ENCODE measurements at places on chromosomes 6 and 20. TPM values are rescaled to one million over a fixed set of nuclear protein-coding genes. Genes with fewer than 3 reads are reported as not detected.
A peak's percentile ranks its signal among the peaks of the same experiment; 100 is the strongest.

DNA sequence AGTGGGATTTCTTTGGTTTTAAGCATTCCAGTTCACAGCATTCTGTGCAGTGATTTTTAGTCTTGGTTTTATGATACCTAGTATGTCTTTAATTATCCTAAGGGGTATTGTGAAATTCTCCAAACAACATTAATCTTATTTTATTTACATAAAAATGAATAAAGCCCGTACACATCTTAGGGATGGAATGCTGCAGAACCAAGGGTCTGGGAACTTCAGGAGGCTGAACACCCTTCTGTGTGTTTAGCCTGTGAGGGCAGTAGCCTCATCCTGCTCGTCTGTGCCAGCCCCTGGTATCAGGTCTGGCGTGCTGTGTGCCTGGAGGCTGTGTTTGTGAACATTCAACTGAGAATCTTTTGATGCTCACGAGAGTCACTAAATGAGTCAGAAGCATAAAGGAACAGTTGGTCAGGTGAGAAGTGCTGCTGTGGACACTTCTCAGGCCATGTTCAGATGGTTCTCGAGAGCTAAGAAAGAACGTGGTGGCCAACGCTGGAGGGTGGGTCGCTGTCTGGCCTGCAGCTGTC is 25.2 kb upstream of the C20orf204 start:
- H3K4me3 ChIP-seq, result no peak overlapping the region
- H3K27me3 ChIP-seq, result no peaks in the 10 kb centered on the region
- H3K4me1 ChIP-seq, result no peaks in the 10 kb centered on the region

DNA sequence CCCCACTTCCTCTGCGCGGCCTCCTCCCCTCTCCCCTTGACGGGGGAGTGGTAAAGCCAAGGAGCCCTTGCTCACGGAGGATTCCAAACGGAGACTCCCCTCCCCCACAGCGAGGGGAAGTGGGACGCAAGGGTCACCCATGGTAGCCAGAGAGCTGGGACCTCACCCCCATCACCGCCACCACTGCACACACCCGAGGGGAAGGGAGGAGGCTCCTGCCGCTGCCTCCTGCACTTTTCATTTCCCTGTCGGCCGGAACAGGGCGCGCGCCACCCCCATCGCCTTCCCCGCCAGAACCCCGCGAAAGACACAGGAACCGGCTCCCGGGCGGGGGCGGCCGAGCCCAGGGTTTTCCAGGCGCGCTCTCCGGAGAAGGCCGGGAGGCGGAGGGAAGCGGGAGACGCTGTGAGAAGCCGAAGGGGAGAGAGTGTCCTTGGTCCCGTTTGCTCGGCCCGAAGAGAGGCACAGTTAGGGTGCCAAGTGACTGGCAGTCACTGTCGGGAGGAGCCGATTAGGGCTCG is 789 bp downstream of the CCND3 start:
- H3K36me3 ChIP-seq, result peaks cover 12% of the 10 kb centered on the region
- peak overlapping the region; percentile 86 for H3K4me3 ChIP-seq
- H3K27me3 ChIP-seq, result no peaks in the 10 kb centered on the region
- H3K4me1 ChIP-seq, result peaks cover 57% of the 10 kb centered on the region

- no peaks in the 10 kb centered on the region for H3K27me3 ChIP-seq
- H3K27ac ChIP-seq, result no peak overlapping the region
- no peaks in the 10 kb centered on the region for H3K4me1 ChIP-seq
- DNase-seq, result no peak
Measured at GRCh38 chr20:4043796-4044195, 28.4 kb upstream of the RNF24 start.

Gene RAD21L1
- not detected for total RNA-seq

Gene TAGAP
- total RNA-seq, result 3.2 TPM

Gene HCRTR2
- not detected for total RNA-seq

Gene SLC22A2
- not detected for total RNA-seq

DNA sequence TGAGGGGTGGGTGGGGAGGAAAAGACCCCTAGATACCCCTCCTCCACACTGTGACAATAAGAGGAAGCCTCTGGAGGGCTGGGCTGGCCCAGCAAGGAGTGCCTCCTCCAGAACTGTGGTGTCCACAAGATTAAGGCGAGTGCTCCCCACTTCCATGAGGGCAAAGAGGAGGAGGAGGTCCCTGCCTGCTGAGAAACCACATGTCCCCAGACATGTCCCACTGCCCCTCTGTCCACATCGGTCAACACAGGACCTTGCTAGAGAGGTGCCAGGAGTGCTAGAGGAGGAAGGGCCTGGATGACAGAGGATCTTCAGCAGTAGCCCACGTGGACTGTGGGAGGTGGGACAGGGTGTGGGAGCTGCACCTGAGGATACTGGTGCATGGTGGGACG is 3.1 kb downstream of the RAET1G start:
- H3K27me3 ChIP-seq, result no peaks in the 10 kb centered on the region
- no peak overlapping the region for H3K4me3 ChIP-seq
- no peak for DNase-seq
- no peak overlapping the region for H3K27ac ChIP-seq
- H3K36me3 ChIP-seq, result no peaks in the 10 kb centered on the region

Gene COL9A1
- 0.33 TPM for total RNA-seq

DNA sequence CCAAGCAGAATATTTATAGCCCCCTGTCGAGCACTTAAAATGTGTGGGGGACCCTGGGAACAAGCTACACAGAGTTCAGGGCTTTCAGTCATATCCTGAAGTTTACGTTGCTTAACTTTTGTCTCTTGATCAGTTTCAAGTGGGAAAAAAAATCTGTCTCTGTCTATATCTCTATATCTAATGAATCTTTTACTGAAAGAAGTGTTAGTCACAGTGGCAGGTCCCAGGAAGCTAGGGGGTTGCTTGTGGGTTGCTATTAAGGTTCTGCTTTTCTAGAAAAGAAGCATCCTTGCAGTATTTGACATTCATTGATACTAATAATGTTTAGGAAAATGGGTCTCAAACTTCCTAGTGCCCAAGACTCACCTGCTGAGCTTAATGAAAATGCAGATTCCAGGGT is 76.7 kb upstream of the CLDN20 start:
- no peak overlapping the region for H3K27ac ChIP-seq
- no peaks in the 10 kb centered on the region for H3K27me3 ChIP-seq
- H3K4me1 ChIP-seq, result no peaks in the 10 kb centered on the region
- H3K4me3 ChIP-seq, result no peak overlapping the region
- no peak for DNase-seq

DNA sequence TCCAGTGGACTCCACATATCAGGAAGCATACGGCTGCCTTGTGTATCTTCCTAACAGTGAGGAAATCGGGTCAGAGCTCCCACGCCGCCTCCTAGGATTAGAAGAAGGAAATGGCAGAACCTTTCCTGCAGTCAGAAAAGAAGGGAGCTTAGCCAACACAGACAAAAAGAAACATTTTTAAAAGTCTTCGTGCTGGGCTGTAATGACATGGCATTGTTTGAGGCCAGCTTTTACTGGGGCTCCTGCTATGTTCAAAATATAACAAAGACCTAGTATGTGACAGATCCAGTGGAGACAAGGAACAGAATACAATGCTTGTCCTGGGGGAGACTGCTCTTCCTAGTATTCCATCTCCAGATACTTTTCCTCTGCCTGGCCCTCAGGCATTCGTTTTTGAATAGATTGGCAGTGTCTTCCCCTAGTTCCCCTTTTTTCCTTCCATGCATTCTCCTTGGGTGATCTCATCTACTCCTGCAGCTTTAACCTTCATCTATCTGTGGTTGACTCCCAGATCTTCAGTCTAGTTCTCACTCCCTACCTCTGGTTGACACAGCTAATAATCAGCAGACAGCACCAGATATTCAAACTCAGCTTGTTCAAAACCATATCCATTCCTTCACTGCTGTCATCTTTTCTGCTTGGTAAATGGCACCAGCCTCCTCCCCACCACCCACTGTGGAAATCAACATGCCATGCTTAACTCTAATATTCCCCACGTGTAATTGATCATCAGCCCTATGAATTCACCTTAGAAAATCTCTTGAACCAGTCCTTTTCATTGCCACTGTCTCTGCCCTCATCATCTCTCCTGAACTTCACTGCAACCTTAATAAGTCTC is 94.5 kb upstream of the VSTM2L start:
- peaks cover 10% of the 10 kb centered on the region for H3K36me3 ChIP-seq
- no peak overlapping the region for H3K4me3 ChIP-seq
- H3K27ac ChIP-seq, result no peak overlapping the region
- no peaks in the 10 kb centered on the region for H3K4me1 ChIP-seq

- no peaks in the 10 kb centered on the region for H3K36me3 ChIP-seq
- H3K4me3 ChIP-seq, result no peak overlapping the region
- H3K27ac ChIP-seq, result no peak overlapping the region
- peak; percentile 52 for DNase-seq
- no peaks in the 10 kb centered on the region for H3K27me3 ChIP-seq
Measured at GRCh38 chr20:58755766-58756449, 63.3 kb downstream of the NPEPL1 start.

- no peak overlapping the region for H3K27ac ChIP-seq
- H3K36me3 ChIP-seq, result no peaks in the 10 kb centered on the region
- no peaks in the 10 kb centered on the region for H3K4me1 ChIP-seq
- no peaks in the 10 kb centered on the region for H3K27me3 ChIP-seq
- no peak overlapping the region for H3K4me3 ChIP-seq
Measured at GRCh38 chr6:168131464-168132415, 52.7 kb upstream of the FRMD1 start.

GRCh38 chr20:51484831-51485230 is 57.7 kb downstream of the NFATC2 start:
- H3K4me1 ChIP-seq, result no peaks in the 10 kb centered on the region
- no peaks in the 10 kb centered on the region for H3K36me3 ChIP-seq
- DNase-seq, result no peak
- H3K4me3 ChIP-seq, result no peak overlapping the region

DNA sequence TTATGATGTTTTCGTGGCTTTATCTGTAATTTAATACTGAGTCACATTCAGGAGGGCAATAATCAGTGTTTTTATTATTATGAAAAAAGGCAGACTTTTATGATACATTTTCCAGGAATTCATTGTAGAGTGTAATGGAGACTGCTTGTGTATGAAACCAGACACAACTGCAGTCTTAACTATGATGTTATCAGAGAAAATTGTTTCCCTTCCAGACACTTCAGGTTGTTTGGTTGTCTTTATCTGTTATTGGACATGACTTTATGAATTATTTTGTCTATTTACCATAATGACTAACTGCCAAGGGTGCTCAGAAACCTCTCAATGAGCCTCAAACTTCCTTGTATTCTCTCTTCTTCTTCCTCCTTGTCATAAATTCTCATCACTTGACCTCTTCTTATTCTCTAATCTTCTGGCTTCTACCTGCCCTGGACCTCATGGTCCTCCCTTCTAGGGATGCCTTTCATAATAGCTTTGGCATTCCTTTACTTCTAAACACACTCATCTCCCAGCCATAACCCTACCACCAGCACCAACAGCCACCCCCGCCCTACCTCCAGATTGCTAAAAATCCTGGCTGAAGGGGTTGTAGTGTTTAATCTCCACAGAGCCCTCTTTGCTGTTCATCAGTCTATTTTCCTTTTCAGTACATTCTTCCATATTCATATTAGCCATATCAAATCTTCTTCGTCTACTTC is 492.5 kb downstream of the CDKAL1 start:
- no peaks in the 10 kb centered on the region for H3K4me1 ChIP-seq
- H3K36me3 ChIP-seq, result no peaks in the 10 kb centered on the region
- no peaks in the 10 kb centered on the region for H3K27me3 ChIP-seq
- no peak for DNase-seq
- no peak overlapping the region for H3K27ac ChIP-seq

DNA sequence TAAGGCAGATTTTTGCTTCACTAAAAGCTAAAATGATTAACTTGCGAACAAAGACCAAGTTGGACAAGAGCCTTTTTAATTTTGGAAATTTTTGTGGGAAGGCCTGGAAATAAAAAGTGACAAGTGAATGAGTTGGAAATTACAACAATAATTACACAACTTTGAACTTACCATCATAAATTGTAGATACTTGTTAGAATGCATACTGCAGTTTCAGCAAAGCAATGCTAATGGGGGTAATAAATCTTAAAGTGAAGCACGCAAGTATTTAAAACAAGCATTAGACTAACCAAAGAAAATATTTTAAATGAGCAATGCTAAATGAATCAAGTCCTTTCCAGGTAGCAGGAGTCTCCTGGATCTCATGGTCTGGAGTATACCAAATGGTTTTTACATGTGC is 83.2 kb upstream of the EYA4 start:
- no peak overlapping the region for H3K27ac ChIP-seq
- H3K27me3 ChIP-seq, result no peaks in the 10 kb centered on the region
- H3K36me3 ChIP-seq, result no peaks in the 10 kb centered on the region
- no peak for DNase-seq
- H3K4me3 ChIP-seq, result no peak overlapping the region

Gene FERMT1
- 1.5 TPM for total RNA-seq

Gene IL17A
- total RNA-seq, result not detected

DNA sequence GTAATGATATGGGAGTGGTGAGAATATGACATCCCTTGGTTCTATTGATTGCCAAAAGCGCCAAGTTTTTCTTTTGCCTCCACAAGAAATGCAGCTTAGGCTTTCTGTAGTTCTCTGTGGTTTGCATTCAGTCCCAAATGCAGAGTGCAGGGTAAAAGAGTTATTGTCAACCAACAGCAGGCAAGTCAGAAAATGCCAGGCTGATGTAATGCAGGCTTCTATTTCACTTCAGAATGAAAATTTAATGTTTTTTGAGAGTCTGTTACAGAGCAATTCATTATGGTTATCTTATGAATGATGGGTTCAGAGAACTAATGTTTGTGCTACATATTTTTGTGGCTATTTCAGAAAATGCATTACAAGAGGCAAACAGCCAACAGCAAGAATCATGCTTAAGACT is 293.5 kb downstream of the CENPW start:
- no peaks in the 10 kb centered on the region for H3K36me3 ChIP-seq
- H3K27me3 ChIP-seq, result no peaks in the 10 kb centered on the region
- no peak overlapping the region for H3K4me3 ChIP-seq
- no peak overlapping the region for H3K27ac ChIP-seq
- no peak for DNase-seq

Gene BPIFB4
- not detected for total RNA-seq

- H3K4me3 ChIP-seq, result no peak overlapping the region
- no peaks in the 10 kb centered on the region for H3K36me3 ChIP-seq
- H3K4me1 ChIP-seq, result no peaks in the 10 kb centered on the region
- no peak overlapping the region for H3K27ac ChIP-seq
- H3K27me3 ChIP-seq, result no peaks in the 10 kb centered on the region
Measured at GRCh38 chr6:115191989-115192388, 849.2 kb upstream of the HS3ST5 start.

- no peak for DNase-seq
- no peak overlapping the region for H3K4me3 ChIP-seq
- no peaks in the 10 kb centered on the region for H3K36me3 ChIP-seq
- H3K27me3 ChIP-seq, result no peaks in the 10 kb centered on the region
Measured at GRCh38 chr6:1110164-1110563, 201.7 kb upstream of the FOXQ1 start.

- H3K4me1 ChIP-seq, result no peaks in the 10 kb centered on the region
- H3K4me3 ChIP-seq, result no peak overlapping the region
Measured at GRCh38 chr20:22339091-22339881, 245.1 kb downstream of the FOXA2 start.

DNA sequence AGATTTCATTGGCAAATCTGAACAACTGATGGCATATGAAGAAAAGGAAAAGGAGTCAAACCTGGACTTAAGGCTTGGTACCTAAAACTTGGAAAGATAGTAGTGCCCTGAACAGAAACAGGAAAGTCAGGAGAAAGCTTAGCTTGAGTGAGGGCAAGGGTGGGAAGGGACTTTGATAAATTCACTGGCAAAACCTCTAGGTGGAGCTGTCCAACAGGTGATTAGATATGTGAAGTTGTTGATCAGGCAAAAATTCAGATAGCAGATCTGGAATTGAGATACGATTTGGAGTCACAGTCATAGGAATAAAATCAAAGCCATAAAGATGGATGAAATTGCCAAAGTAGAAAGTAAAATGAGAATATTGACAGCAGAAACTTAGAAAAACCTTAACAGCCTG is 16.1 kb upstream of the ZNF292 start:
- no peaks in the 10 kb centered on the region for H3K4me1 ChIP-seq
- H3K4me3 ChIP-seq, result no peak overlapping the region
- H3K27ac ChIP-seq, result no peak overlapping the region
- no peak for DNase-seq

Gene SRMS
- total RNA-seq, result not detected

Data from right atrium auricular region (tissue), 2 donors.